ENCODE measurements at places on chromosomes 12 and 14. TPM values are rescaled to one million over a fixed set of nuclear protein-coding genes. Genes with fewer than 3 reads are reported as not detected.

The PPP1R1A gene
- total RNA-seq: 7.7 TPM

The TOMM20L gene
- not detected for total RNA-seq

The TRHDE gene
- total RNA-seq: 18.4 TPM

The HPD gene
- 2.9 TPM for total RNA-seq

DNA sequence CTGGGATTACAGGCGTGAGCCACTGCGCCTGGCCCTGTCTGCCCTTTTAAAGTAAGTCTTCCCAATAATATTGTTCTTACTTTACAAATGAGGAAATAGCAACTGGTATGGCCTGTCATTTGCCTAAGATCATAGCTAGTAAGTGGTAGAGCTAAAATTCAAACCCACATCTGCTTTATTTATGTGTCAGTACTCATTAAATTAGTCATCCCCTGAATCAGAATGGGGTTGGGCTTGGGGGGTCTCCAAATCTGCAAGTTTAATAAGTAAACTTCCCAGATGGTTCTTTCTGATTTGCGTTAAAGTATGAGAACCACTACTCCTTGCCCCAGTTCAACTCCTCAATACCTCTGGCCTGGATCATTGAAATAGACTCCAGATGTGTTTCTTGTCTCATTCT, 96.2 kb downstream of the FAR2 start:
- no peak for DNase-seq

DNA sequence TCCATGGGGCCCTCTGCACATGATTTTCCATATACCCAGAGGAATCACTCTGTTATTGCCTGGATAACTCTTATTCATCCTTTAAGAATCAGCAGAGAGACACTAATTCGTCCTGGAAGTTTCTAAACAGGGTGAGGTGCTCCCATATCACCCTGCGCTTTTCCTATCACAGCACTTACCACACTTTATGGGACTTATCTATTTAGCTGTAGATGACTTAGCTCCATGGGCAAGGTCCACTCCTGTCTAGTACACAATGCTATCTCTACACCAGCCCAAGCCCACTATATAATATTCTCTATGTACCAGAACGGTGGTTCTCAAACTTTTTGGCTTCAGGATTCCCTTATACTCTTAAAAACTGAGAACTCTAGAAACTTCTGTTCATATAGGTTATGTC, 111.7 kb downstream of the EFCAB11 start:
- DNase-seq: no peak

- no peak for DNase-seq
These were observed 28.2 kb upstream of the BCL11B start for GRCh38 chr14:99300190-99300589.

DNA sequence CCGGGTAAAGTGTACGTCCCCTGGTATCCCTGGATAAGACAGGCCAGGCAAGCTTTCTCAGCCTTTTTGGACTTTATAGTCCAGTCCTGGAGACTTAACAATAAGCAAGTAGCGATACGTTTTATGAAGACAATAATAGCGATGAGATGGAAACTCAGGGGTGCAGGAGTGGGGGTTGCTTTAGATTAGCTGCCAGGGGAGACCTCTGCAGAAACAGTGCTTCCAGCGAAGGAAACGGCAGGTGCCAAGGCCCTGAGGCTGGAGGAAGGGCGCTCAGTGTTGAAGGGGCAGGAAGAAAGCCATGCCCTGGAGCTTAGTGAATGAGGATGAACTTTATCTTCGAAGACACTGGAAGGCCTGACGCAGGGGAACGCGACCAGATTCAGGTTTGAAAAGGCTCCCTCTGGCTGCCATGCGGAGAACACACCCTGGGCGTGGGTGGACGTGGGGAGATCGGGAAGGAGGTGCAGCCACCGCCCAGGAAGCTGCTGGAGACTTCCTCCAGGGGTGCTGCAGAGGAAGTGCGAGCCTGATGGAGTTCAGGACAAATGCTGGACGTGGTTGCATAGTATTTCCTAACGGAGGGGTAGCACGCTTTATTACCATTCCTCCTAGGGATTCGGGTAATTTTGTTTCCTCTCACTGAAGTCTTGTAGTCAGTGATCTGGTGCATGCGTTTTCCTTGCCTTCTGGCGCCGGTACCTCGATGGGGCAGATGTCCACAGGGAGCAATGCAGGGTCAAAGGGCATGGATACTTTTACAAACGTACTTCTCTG, 26.1 kb upstream of the UBC start:
- peak; percentile 89 for DNase-seq

DNA sequence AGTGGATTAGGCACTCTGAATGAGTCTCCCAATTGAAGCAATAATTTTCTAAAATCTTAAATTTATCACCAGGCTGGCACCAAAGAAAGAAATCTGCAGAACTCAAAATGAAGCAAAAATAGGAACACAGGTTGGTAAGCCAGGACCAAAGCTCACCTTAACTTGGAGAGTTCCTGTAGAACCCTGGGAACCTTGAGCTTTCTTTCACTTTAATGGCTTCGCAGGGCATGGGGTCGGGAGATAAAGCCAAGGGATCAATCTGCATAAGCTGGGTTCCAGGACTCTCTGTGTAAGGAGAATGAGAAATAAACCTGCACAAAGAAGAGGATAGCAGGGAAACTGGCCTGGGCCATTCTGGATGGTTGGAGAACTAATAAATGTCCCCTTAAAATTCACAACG, 8.3 kb upstream of the VDR start:
- DNase-seq: no peak

- DNase-seq: no peak
These were observed 12.7 kb upstream of the WDR89 start for GRCh38 chr14:63654346-63654745.

- no peak for DNase-seq
These were observed 86.9 kb downstream of the SPTSSA start for GRCh38 chr14:34374998-34375740.

- DNase-seq: no peak
These were observed 39.8 kb downstream of the NIN start for GRCh38 chr14:50791201-50791600.

GRCh38 chr12:118467641-118468305, 91.4 kb downstream of the SUDS3 start:
- no peak for DNase-seq

GRCh38 chr12:113445544-113446171, 23.5 kb downstream of the SDSL start:
- DNase-seq: no peak

DNA sequence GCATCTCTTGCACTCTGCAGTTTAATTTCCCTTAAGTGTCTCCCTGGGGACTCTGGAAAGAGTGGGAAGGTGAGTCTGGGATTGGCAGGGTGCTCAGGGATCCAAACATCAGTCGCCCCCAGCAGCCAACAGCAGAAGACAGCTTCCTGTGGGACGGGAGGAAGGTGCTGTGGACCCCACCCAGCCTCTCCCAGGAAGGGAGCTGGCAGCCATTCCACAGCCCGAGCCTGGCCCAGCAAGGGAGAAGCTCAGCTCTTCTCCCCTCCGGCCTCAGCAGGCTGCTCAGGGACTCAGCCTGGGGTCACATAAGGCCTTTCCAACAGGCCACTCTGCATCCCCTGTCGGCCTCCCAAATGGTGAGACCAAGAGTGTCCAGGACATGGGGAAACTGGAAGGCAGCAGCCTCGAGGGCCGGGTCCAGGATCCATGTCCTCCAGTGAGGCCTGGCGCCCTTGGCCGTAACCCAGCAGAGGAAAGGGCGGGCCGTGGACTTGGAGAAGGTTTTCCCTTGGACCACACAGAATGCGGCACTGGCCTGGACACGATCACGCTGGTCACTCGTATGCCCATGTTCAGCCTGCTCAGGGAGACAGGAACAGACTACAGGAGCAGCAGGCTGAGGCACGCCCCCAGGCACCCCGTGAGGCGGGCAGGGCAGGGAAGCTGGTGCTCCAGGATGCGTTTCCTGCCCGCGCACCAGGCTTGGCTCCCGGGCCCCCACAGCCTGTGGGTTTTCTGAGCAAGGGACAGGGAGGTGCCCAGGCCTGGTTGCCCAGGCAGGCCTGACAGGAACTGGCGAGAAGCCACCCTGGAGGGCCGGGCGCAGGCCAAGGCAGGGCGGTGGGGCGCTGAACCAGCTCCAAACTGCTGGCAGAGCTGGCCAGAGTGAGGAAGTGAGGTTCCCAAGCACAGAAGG, 3.5 kb downstream of the XRCC3 start:
- no peak for DNase-seq

Measured in ovary (tissue), 10 donors.